Hepatic stellate cell (primary cell): ENCODE measurements at places on chromosomes 1 and 21.

- no peak for DNase-seq
Observed at GRCh38 chr1:165697491-165697880, 876 bp downstream of the ALDH9A1 start.

DNA sequence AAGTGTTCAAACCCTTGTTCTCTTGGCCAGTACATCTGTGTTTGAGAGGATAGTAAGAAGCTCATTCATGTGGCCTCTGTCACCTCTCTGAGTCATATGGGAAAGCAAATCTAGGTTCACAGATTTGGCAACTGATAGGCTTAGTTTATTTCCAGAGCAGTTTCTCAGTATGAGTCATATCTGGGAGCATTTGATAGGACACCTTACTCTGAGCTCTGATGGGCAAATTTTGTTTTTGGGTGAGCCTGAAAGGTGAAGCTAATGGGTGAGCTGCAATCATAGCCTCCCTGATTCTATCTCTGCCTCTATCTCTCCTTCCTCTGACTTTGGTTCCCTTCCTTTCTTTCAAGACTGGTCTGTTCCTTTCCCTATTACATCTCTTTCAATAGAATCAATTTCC is 134.4 kb downstream of the S1PR1 start:
- peak; percentile 21 for DNase-seq

DNA sequence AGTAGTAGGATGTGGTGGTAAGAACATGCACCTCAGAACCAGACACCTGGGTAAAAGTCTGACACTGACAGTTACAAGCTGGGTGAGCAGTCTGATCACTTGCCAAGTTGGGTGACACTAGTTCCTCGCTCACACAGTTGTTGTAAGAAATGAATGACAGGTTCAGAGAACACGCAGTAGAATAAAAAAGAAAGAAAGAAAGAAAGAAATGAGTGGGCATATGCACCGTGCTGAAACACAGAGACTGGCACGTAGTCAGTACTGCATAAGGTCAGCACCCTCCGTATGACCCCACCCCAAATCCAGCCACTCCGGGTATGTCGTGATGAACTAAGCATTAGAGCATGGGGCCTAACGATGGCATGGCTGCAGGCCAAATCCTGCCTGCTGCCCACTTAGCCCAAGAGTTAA is 90.6 kb downstream of the GLUL start:
- no peak for DNase-seq

DNA sequence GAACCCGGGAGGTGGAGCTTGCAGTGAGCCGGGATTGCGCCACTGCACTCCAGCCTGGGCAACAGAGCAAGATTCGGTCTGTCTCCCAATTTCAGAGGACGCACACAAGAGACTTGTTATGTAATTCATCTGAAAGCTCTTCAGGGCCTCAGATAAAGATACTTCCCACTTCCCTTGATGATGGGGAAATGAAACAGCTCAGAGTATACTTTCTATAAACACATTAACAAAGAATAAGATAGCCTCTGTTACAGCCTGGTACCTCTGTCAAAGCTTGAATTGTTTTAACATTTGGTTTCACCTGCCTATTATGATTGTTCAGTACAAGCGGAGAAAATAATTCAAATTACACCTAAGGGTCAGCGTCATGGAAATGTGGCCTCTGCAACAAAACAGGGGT is 622.9 kb upstream of the ADGRL4 start:
- no peak for DNase-seq

DNA sequence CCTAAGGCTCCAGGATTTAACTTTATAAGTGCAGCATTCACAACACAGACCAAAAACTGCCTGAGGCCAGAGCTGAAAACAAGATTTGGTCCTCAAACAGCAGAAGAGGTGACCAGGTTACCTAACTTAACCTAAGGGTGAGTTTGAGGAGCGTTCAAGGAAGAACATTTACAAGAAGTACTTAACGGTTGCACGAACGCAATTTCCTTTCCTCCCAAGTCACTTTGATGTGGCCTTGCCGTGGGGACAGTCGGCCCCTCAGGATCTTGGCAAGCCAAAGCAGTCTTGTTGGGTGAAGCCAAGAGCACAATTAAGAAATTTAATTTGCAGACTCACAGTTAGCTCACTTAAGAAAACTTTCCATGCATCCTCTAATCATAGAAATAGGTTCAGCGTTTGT is 202.6 kb upstream of the COA6 start:
- DNase-seq, result no peak

DNA sequence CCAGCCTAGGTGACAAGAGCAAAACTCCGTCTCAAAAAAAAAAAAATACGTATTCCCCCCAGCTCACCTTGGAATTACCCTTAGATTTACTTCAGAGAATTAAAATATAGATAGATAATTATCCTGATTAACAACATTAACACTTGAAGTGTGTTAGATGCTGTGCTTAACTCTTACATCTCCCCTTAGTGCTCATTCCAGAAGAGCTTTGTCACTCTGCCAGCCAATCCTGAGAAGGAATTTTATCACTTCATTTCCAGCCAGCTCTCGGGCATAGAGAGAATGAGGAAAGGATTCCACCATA is 1.6 kb upstream of the SHC1 start:
- DNase-seq, result no peak

GRCh38 chr1:149936170-149936991 is at the start of gene MTMR11:
MTMR11 (minus strand) TSS chr1:149936879; CDS start chr1:149936647, 232 bp downstream.
- DNase-seq, result peak; percentile 61

GRCh38 chr21:31992391-31992790 is 119.6 kb downstream of the HUNK start:
- DNase-seq, result no peak
